ENCODE measurements at places on chromosomes 4 and X.

GRCh38 chrX:103212749-103213457 is 2.0 kb upstream of the BEX4 start:
- DNase-seq, result no peak

DNA sequence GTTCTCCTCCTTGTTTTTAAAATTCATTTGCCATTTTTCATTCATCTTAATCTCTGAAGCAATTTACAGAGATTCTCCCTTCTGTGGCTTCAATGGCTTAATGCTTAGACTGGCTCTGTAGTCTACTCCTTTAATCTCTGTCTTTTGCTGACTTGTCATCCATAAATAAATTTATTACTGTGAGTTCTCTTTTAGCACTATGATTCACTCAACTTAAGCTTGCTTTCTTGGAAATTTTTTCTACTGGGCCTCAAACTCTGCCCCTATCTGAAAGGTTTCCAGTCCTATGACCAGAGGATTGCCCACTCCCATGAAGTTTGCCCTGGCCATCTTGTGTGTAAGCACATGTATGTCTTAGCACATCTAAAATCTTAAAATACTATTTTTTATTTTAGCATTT is 251.1 kb downstream of the DCLK2 start:
- DNase-seq, result no peak

- peak; percentile 82 for DNase-seq
Observed at GRCh38 chrX:153723351-153724251, 586 bp downstream of the BCAP31 start.

DNA sequence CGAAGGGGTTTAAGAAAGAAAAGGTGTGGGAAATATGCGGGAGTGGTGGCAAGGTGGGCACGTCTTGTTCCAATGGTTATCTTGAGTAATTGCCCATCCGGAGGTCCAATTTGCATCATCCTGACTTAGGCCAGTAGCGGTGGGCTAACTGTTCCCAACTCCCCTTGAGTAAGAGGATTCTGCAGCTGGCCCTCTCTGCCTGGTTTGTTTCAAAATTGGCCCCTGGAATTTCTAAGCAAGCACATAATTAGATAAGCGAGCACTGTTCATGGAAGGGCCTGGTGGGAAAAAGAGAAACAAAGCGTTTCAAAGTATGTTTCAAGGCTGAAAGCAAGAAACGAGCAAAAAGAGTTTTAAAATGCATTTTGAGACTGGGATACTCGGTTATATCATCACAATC is 198.2 kb downstream of the CEP135 start:
- DNase-seq, result no peak

GRCh38 chrX:148628621-148629020 is 128.2 kb downstream of the AFF2 start:
- DNase-seq, result no peak

- DNase-seq, result no peak
Observed at GRCh38 chr4:55125763-55126541, 557 bp upstream of the KDR start.

DNA sequence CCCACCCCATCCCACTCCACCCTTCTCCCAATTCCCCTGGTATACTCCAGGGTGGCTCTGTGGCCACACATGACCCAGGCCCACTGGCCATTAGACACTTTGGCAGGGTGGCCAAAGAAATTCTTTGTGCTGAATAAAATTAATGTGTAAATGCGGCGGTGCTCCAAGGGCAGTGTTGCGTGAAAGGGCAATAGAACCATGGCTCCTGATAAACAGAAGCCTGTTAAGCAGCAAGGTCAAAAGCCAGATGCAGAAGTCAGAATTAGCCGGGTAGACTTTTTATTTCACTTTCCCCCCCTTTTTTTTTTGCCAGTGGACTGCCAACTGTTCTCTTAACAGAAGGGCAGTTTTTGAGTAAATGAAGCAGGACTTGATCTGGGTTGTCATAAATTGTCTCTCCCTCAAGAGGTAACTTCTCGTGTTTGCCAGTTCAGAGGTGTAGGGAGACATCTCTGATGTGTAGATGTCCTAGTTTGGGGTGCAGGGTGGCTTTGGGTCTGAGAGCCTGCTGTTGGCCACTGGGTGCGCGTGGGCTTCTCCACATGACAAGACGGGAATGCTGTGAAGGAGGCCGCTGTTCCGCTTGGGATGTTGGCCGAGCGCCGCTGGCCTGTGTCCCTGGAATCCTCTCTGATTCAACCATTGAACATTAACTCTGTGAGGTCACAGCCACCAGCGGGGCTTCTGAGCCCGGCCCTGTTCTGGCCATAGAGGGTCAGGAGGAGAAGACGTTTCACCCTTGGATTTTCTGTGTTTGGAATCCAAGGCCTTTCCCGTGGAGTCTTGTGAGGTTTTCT is 139.5 kb downstream of the TBL1X start:
- DNase-seq, result no peak

GRCh38 chr4:75542824-75543223 is 13.0 kb upstream of the ODAPH start:
- DNase-seq, result no peak

DNA sequence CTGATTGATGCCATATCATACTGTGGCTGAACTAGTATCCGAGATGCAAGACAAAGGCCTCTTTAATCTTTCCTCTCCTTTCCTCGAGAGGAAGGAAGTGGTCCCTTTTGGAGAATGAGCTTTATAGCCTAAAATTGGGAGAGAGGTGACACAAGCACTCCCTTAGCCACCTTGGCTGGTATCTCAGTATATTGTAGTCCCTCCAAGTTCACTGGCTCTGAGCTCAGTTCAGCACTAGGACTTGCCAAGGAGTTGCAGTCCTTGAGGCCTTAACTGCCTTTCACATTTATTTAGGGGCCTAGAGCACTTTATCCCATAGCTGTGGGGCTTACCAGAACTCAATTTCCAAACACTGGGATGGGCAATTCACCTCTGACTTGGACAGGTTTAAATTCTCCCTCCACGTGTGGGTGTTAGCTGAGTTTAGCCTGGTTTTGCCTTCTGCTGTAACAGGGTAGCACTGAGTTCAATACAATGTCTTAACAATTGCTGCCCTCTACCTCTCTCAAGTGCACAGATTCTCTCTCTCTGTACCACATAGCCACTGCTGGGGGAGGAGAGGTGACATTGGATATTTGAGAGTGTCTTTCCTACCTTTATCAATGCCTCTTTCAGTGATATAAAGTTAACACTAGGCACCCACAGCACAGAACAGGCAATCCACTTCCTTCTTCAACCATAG is 216.4 kb downstream of the TECRL start:
- DNase-seq, result no peak

DNA sequence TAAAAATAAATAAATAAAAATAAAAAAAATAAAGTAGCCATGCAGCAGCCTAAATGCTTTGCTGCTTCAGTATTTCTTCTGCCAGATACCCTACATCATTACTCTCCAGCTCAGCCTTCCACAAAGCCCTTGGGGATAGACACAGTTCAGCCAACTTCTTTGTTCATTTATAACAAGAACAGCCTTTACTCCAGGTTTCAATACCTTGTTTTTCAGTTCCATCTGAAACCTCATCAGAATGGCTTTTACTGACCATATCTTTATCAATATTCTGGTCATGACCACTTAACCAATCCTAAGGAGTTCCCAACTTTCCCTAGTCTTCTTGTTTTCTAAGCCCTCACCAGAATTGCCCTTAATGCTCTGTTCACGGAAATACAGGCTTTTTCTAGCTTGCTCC is 128.3 kb upstream of the MED14 start:
- DNase-seq, result no peak

DNA sequence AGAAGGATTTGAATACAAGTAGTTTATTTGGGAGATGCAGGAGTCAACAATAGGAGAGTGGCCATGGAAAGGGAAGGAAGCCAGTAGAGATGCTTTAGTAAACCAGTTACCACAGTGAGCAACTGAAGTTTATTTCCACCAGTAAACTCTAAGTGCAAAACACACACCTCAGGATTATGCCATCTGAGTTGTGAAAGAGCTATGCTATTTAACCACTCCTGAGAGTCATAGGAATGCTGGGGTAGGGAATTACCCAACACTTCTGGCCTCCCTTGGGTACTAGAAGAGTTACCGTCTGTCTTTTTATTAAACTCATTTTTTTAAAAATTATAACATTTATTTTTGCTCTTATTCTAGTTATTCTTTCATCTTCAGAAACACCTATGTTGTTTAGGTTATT is 834.6 kb upstream of the AMOT start:
- DNase-seq, result no peak

DNA sequence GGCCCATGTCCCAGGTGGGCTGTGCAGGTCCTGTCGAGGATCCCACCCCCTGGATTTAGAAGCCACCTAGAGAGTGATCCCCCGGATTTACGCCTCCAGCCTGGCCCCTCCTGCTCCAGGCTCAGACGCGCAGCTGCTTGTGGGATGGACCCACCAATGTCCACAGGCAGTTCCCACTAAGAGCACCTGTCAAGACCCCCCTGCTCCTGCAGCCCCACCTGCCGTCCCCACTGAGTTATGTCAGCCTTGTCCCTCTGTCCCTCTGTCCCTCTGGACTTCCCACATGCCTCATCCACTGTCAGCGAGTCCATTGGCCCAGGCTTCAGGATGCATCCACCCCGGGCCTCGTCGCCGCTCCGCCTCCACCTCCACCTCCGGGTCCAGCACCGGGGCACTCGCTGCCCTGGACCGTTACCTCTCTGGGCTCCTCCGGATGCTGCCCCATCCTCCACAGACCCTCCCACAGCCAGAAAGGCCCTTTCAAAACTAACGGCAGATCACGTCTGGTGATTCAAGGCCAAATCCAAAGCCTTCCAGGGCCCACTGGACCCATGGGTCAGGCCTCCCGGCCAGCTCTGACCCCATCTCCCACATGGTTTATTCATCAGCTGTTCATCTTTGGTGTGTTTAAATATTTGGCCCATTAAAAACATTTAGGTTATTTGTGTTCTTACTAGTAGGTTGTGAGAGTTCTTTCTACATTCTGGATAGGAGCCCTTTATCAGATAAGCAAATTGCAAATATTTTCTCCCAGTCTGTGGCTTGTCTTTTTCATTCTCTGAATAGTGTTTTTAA is 28.3 kb downstream of the HTRA3 start:
- peak; percentile 46 for DNase-seq

DNA sequence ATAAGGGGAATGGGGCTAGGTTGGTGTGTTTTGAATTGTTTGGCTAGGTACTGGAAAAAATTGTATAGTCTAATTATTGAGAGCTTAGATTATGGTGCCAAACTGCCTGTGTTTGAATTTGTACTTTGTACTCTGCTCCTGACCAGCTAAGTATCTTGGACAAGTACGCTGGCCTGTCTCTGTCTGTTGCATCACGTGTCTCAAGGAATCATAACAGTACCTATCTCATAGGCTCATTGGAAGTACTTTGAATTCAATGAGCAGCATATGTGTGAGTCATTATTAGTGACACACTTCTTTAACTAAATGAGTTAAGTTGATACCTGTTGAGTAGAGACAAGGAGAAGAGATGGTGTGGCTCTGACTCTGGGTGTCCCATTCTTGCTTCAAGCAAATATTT is 69.5 kb upstream of the MND1 start:
- no peak for DNase-seq

Data from activated effector memory CD4-positive, alpha-beta T cell treated with anti-CD3 and anti-CD28 coated beads, Interleukin-2, amount 50 U/mL, for 16 hours (primary cell).